ENCODE measurements at places on chromosomes 12 and 14.

DNA sequence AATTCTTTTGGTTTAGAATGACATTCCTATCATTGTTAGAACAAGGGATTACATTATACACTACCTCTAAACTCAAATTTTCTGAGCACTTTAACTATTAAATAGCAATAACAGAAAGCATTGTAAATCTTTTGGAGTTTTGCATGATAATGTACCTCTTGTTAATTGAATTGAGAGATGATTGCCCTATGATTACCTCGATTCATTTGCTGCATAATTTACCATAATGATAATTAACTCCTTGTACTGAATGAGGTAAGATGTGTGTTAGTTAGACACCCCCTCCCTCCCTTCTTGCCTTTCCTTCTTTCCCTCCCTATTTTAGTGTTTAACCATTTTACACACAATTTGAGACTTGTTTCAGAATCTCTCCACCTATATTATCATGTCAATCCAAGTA lies 469.2 kb downstream of the DIO2 start:
- no peak for DNase-seq

GRCh38 chr14:89129570-89129969 lies 287.5 kb downstream of the FOXN3 start:
- DNase-seq = no peak

GRCh38 chr14:34201909-34202637 lies 251.2 kb upstream of the EGLN3 start:
- no peak for DNase-seq

- peak; percentile 82 for DNase-seq
Observed at GRCh38 chr12:13165617-13166041, 30.9 kb upstream of the EMP1 start.

DNA sequence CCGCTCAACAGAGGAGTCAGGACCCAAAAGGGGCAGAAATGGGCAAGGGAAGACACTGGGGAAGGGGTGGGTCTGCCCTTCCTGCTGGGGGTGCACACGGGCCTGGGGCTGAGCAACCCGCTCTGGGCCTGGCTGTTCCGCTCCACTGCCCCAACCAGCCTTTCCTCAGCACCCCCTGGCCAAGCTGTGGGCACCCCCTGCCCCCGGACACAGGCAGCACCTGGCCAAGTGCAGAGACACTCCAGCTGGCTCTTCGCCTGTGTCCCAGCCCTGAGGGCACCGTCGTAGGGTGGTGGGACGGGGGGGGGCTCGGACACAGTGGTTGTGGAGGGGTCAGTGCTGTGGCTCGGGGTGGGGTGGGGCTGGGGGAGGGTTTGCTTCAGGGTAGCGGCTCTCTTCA lies 10.3 kb downstream of the PACS2 start:
- DNase-seq = no peak

DNA sequence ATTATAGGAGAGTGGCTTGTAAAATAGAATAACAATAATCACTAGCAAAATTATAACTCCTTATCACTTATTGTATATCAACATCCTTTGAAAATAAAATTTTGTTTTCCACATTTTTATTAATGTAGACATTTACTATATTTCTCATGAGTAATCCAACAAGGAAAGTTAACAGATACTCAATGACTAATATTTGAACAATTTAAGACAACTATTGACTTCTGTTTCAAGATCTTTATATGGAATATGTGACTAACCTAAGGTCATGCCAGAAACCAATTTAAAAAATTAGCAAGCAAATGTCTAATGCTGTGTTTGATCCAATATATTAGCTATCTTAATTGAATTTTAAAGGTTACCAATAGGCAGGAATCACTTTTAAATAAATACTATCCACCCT lies 638.5 kb upstream of the FLRT2 start:
- no peak for DNase-seq

- no peak for DNase-seq
Observed at GRCh38 chr14:31159682-31160296, 47.8 kb downstream of the HECTD1 start.

DNA sequence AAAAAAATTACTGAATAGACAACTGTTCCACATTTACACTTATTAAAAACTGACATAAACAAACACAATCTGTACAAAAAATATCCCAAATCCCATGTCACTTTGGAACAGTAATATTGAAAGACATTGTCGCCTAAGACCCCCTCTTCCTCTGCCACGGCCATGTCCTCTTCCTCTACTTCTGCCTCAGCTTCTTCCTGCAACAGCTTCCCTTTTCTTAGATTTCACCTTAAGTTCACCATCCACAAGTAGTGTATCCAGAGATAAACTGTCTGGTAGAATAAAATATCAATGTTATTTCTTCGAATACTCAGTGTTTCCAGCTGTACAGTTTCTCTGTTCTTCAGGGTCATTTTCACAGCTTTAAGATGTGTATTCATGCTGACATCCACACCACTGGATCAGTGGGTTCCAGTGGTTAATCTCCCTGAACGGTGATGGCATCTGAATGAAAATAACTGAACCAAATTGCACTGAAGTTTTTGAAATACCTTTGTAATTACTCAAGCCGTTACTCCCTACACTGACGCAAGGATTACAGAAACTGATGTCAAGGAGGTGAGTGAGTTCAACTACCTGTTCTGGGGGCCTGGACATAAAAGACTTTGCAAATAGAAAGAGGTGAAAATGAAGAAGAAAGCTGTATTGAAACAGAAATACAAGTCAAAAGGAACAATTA lies 208.5 kb downstream of the C12orf50 start:
- no peak for DNase-seq

DNA sequence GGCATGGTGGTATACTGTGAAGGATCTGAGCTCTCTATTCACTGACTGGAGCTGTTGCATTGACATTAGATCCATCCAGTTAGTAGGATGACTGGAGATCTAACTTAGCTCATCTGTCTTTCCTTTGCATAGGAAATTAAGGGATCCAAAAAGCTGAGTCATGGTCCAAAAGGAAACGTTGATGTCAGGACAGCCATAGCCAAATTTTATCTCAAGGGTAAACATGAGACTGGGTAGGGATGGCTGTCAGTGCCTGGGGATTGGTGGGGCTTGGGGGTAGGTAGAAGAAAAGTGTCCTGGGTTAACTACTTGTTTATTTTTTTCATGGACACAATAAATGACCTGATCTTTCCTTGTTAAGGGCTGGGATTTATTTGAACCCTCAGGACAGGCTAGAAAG lies 4.6 kb downstream of the FAM177A1 start:
- DNase-seq = no peak

DNA sequence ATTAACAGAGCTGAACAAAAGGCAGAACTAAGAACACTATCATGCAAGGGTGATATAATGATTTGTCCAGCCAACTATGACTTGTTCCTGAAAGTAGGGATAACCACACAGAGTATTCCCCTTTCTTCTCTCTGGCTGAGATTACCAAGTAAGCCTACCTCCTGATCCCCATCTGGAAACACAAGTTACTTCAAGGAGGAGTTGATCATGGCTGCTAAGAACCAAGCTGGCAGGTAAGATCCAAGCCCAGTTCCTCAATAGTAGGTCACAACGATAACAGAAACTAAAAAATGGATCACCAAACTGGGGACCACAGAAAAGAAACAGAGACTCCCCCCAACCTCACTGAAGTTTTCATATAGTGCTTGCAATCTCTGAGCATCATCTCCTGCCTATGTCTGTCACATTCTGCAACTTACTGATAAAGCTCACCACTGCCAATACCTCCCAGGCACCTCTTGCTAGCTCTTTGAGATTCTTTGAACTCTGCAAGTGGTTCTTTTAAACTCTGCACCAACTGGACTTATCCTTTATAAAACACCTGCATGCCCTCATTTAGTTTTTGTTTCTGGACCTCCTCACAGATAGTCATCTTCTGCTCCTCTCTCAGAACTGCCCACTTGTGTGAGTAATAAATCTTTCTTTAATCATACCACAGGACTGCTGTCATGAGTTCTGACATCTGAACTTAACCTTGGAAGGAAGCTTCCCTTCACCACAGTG lies 76.6 kb downstream of the LRP6 start:
- DNase-seq = no peak

- DNase-seq = no peak
Observed at GRCh38 chr12:79873201-79873600, 61.7 kb downstream of the PPP1R12A start.

- no peak for DNase-seq
Observed at GRCh38 chr14:64757601-64758000, 53.4 kb downstream of the PLEKHG3 start.

- DNase-seq = no peak
Observed at GRCh38 chr12:103401421-103401820, 94.3 kb downstream of the C12orf42 start.

DNA sequence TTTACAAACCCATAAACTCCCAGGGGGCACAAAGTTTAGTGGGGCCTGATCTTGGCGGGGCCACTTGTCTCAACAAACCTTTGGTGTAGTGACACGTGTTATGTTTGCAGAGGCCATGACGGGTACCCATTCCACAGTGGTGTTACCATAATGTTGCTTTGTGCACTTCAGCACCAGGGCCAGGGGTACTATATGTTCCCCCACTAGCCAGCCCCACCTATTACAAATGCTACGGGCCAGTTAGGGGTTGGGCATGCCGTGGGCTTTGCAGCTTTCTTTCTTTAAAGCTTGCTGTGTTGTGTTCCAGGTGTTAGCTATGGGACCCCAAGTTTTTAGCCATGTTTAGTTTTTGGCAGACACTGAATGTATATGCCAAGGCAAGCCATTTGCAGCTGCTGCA lies 30.8 kb upstream of the G2E3 start:
- no peak for DNase-seq

- no peak for DNase-seq
Observed at GRCh38 chr14:22884738-22885523, 1.9 kb downstream of the REM2 start.

DNA sequence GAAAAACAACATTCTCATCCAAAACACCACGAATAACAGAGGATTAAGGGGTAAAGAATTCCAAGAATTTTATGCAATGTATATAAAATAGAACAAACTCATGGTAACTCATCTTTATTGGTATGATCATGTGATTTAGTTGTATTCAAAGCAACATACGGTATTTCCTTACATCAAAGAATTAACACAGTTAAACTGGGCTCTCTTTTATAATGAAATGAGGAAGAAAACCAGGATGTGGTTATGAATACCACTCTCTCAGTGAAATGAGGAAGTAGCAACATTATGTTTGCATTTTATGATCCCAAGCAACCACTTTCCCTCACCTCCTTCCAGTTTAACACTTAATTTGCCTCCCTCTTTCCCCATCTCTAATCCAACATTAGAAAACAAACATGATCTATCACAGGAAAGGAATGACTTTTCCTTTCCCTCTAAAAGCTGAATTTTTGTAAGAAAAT lies 22.9 kb downstream of the SPTLC2 start:
- no peak for DNase-seq

DNA sequence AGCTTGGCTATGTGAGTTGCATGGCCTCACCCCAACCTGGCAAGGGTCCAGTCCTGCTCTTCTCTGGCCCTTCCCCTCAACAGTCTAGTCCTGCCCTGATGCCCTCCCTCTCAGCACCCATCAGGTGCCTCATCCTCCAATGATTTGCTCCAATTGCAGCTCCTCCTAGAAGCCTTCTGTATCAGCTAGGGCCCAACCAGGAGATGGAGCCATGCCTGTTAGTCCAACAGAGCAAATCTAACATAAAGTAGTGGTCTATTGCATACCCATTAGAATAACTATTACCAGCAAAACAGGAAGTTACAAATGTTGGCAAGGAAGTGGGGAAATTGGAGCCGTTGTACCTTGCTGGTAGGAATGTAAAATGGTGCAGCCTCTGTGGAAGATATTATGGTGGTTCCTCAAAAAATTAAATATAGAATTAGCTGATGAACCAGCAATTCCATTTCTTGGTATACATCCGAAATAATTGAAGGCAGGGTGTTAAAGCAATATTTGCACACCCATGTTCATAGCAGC lies 163.5 kb downstream of the VRK1 start:
- no peak for DNase-seq

GRCh38 chr12:132476038-132476414 lies 13.9 kb upstream of the FBRSL1 start:
- DNase-seq = no peak

- DNase-seq = no peak
Observed at GRCh38 chr14:91284146-91284790, 39.8 kb upstream of the GPR68 start.

GRCh38 chr14:34018564-34019244 lies 67.8 kb upstream of the EGLN3 start:
- DNase-seq = peak; percentile 30

- DNase-seq = no peak
Observed at GRCh38 chr12:64083285-64084210, 138.5 kb downstream of the KICS2 start.

DNA sequence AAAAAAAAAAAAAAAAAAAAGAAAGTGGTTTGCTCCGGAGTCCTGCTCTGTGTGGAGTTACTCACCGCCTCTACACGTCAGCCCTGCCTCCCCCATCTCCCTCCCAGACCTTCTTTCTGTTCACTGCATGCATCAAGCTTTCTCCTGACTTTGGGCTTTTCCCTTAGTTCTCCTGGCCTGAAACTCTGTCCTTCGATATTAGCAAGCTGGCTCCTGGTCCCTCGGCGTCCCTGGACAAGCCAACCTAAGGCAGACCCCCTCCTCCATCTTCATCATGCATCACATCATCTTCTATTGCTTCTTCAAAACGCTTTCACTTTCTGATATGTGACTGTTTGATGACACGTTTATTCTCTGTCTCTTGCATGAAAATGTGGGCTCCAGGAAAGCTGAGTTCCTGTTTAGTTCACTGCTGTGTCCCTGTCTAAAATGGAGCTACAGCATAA lies 40.6 kb downstream of the SLC15A4 start:
- peak; percentile 36 for DNase-seq

GRCh38 chr12:26429070-26429691 lies 233.8 kb downstream of the SSPN start:
- no peak for DNase-seq

GRCh38 chr14:67703997-67704396 lies 2.3 kb downstream of the RDH12 start:
- DNase-seq = no peak

DNA sequence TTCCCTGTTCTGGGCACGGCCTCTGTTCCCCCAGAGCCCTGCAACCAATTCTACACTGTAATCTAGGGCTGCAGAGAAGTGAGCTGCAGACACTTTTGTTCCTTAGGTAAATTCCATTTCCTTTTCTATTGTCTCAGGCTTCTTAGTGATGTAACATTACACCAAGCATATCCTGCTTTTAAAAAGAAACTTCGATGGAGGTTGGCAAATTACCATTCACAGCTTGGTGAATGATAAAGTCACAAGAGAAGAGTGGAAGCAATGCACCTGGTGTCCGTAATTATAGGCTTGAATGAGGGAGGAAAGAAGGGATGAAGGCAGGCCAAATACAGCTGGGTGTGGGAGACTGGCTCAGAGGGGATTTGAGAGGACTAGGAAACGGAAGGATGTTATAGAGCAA lies 68.6 kb downstream of the PPM1A start:
- DNase-seq = no peak

Measured in activated CD8-positive, alpha-beta T cell treated with anti-CD3 and anti-CD28 coated beads, Interleukin-2, amount 10 ng/mL, durations not matched to agents 7 days and 5 days (primary cell).